ENCODE measurements at places on chromosomes 6 and 20.

DNA sequence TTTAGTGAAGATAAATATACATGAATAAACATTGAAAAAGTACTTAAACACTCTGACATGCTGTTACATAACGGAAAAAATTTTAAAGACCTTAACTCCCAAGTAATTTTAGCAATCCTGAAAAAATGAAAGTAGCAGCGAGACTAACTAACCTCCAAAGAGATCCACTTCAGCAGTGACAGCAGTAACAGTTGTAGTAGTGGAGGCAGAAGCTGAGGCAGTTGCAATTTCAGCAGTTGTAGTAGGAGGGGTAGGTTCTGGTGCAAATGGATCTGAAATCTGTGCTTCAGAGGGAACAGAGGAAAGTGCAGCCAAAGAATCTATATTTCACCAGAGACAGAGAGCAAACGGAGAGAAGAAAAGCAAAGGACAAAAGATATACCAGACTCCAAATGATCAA, 88.8 kb downstream of the PRSS35 start:
- DNase-seq, result no peak

DNA sequence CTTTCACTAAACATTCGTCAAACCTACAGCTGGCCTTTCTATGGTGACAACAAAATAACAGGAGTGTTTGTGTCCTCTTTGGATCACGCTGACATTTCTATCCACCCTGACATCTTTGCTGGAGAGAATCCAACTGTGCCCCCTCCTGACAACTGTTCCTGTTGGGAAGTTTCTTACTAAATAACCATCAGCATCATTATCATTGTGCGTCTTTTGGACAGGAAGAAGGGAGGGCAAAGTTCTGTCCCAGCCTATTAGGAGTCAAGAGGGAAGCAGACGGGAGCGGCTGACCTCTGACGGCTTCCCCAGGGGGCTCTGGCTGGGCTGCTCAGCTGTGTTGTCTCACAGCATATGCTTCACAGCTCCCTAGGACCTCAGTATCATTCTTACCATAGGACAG, 195.9 kb upstream of the SULF2 start:
- DNase-seq, result no peak

DNA sequence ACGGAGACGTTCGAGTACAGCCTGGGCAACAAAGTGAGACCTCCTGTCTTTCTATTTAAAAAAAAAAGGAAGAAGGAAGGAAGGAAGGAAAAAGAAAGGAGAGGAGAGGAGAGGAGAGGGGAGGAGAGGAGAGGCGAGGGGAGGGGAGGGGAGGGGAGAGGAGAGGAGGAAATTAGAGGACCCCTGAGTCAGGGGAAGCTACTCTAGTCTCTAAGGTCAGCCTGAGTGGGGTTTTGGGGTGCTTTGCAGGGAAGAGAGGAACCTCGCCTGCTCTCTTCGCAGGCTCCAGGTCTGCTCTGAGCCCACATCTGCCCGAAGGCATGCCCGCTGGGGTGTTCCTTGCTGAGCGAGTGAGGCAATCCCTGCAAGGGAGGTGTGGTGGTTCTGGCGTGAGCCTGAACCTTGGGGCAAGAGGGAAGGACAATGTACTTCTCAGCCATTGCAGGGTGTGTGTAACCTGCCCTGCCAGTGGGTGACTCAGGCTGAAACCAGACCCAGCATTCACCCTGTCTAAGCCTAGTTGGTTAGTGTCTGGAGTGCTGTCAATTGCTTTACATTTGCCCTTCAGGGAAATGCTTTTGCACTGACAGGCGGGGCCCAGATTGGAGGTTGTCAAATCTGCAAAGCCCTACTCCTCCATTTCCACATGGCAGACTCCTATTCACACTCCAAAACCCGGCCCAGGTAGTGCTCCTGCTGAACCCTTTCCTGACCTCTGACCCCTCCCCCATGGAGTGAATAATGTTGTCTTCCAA, 15.3 kb upstream of the MMP9 start:
- peak; percentile 98 for DNase-seq

DNA sequence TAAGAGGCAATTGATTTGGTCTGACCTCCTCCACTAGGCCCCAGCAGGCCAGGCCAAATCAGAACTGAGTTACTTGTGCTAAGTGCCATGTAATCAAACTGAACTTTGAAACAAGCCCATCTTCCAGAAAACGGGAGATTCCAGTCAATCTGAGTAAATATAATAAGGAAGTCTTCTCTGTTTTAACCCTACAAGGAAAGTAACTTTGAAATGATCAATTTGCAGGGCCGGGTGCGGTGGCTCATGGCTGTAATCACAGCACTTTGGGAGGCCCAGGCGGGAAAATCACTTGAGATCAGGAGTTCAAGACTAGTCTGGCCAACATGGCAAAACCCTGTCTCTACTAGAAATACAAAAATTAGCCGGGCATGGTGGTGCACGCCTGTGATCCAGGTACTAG, 2.0 kb upstream of the SHLD1 start:
- DNase-seq, result no peak

DNA sequence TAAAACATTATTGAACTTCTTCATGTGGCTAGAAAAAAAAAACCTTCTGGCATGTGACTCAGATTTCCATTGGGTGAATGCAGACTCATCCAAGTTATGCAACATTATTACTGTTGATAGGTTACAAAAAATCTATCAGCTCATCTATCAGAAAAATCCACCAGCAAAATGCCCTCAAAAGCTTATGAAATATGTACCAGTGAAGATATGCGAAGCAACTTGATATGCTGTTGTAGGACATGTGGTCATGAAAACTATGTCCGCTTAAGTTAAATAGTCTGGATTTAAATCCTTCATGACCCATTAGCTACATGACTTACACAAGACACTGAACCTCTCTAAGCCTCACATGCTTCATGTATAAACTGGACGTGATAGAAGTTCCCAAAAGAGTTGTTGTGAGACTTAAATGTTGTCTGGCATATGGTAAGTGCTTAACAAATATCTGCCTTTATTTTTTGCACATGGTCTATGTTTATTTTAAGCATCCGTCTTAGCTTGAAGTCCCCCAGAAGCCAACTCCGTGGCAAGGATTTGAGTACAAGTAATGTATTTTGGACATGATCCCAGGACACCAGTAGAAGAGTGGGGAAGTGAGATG, 12.5 kb upstream of the BFSP1 start:
- DNase-seq, result no peak

DNA sequence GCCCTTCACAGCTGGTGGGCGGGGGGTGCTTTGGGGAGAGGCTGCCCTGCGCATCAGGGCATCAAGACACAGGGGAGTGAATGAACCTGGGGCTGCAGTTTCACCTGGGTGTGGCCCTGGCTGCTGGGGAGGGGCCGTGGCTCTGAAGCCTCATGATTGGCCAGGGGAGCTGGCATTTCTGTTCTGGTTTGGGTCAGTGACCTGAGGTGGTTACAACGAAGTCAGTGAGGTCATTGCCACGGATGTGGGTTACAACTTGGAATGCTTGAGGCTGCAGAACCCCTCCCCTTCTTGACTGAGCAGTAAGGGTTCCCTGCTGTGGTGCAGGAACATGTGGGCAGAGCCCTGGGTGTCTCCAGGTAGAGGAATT, 3.0 kb downstream of the TCEA2 start:
- DNase-seq, result peak; percentile 37

- no peak for DNase-seq
These were observed 4.2 kb upstream of the EYA4 start for GRCh38 chr6:133236932-133237331.

DNA sequence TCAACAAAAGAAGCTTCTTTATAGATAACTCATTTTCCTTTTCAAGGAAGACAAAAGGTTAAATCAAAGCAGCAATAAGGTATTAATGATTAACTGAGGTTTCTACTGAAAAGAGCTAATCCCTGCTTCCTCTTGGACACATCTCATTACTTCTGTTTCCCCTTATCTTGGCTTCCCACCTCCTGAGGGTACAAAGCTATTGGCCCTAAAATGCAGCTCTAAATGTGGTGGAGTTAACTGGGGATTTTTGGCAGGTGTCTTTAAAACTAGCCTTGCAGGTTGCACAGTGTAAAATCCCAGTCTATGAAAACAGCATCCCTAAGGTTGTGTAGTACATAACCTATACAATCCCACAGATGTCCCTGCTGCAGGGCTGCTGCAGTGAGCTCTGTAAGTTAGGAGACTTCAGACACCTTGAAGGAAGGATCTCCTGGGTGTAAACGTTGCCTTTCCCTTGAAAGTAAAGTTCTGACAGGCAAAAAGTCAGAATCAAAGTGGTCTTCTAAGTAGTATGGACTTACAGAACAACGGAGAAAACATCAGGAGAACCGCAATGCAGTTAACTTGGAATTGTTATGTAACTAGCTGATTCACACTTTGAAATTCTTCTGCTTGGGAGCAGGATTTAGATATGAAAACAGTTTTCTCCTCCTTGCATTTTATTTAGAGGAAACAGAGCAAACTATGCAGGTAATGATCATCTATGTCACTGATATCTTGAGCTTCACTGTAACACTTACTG, 71.7 kb upstream of the TRAF3IP2 start:
- no peak for DNase-seq

- DNase-seq, result no peak
These were observed 652.2 kb downstream of the QKI start for GRCh38 chr6:164066766-164067165.

DNA sequence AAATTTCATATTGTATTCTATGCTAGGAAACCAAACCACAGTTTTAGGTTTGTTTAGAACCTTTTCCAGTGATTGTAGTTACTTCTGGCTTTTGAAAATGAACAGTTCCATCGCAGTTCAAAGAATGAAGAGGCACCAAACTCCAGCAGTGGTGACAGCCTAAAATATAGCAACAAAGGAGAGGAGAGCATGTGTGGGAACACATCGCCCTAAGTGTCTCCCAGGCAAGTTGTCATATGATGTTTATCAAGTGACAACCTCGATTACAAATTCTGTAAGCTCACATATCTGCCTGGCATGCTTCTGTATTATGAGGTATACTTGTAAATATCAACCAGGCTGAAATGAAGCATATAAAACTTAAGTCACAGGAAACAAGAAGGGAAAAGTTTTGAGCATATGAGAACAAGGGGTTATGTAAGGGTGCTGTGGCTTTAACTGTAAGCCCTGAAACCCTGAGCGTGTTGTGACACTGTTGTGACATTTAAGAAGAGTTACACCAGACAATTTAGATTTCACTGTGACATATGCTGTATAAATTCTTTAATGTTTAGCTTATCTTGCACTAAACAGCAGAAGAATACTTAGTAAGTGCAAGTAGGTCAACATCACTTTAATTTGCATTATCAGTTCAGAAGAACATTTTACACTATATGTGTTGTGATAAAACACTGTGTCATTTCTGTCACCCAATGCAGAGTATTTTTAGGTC, 29.1 kb upstream of the FBXL4 start:
- DNase-seq, result no peak

DNA sequence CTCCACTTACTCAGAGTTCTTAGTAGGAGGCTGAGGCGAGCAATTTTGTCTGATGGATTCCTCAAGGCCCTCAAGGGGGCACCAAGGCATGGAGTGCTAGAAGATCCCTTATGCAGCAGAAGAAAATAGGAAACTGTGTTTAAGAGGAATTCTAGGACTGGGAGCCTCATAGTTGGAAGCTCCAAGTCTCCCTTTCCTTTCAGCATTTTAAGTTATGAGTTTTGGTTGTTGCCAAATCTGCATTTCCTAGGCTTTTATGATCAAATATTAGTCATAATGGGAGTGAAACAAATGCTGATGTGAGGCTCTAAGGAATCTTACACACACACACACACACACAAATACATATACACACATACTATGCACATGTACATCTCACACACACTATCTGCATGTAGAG, 714.0 kb downstream of the UTRN start:
- peak; percentile 17 for DNase-seq

- DNase-seq, result no peak
These were observed 22.6 kb upstream of the XRN2 start for GRCh38 chr20:21280522-21281016.

DNA sequence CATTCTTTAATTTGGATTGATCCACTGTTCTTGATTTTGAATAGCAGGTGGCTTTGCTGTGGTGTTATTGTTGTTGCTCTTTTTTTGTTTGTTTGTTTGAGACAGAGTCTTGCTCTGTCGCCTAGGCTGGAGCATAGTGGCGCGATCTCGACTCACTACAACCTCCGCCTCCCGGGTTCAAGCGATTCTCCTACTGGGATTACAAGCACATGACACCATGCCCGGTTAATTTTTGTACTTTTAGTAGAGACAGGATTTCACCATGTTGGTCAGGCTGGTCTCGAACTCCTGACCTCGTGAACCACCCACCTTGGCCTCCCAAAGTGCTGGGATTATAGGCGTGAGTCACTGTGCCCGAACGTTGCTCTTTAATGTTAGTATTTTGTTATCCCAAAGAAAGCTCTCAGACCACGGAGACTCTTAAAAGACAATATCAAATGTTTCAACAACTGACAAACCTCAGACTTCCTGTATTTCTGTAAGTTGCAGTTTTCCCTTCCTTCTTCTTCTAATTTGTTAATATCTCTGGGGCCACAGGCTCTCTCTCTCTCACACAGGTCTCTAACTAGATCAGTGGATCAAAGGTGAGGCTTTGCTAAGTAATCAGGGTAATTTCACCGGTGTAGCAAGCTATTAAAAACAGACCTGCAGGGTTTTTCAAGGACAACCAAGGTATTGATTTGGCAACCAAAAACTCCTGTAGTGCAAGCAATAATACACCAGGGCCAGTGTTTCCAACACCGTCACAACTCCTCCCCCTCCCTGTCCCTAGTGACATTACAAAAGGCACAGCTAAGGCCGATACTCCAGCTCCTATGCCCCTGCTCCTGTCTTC, 48.8 kb upstream of the ZNF217 start:
- peak; percentile 77 for DNase-seq

DNA sequence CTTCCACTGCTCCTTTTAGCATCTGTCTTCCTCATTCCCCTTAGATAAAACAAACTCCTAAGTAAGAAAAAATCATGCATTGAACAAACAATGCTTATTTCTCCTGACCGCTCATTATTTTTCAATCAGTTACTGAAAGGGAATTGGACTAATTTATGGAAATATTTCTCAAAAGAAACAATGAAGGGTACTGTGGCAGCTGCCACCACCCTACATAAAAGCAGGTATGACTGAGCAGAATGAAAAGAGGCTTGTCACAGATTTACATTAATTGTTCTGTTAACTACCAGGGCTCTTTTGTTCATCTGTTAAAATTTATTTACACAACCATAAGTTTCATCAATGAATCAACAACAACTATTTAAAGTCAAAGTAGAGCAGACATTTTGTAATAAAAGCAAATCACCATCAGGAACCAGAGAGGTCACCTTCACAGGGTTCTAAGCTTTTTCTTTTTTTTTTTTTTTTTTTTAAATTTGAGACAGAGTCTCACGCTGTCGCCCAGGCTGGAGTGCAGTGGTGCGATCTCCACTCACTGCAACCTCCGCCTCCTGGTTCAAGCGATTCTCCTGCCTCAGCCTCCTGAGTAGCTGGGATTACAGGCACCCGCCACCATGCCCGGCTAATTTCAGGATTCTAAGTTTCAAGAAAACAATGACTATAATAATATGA, 204.0 kb downstream of the PTPRK start:
- no peak for DNase-seq

GRCh38 chr6:120590611-120591010, 743.7 kb downstream of the TBC1D32 start:
- DNase-seq, result peak; percentile 30

Data from foreskin keratinocyte (primary cell).